GDM1 (cell line): ENCODE measurements at places on chromosomes 6 and 20.

DNA sequence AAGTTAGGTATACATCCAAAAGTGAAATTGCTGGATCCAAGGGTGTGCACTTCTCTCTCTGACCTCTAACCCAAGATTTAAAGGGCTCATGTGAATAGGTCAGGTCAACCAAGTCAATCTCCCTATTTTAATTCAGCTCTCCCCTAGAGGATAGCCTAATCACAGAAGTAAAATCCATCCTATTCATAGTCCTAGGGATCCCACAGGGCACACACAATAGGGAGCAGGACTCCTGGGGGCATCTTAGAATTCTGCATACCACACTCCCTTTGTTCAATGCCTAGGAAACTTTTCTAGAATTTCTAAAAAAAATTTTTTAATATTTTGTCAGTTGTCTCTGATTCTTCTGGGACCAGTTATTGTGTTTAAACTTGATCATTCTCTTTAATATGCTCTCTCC, 35.1 kb downstream of the CST9L start:
- DNase-seq, result no peak

DNA sequence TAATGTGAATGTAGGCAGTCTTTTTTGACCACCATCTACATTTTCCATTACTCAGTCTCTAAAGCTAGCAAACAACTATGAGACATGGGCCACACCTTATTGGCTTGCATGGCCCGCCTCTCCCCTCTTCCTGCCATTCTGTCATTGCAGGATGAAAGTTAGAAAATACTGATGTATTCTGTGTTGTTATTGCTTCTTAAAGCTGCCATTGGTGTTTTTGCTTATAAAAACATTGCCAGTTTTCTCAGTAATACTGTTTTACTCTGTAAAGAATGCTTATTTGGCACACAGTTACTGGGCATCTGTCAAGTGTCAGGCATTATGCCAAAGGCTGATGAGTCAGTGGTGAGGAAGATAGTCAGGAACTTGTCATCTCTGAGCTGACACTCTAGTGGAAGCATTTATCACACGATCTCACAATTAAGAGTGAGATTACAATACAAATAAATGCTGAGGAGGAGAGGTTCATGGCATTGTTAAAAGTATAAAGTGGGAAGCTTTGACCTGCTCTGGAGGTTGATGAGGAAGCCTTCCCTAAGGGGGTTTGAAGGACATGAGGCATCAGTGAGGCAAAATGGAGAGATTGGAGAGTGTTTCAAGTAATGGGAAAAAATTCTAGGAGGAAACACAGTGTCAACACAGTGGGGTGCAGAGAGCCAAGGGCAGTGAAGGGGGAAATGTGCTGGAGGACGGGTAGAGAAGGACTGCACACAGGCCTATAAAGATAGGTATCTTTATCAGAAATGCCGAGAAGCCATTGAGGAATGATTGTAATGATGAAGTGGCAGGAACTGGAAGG, 14.7 kb downstream of the KLHL32 start:
- DNase-seq, result no peak

GRCh38 chr20:19922716-19923115, 94.4 kb upstream of the NAA20 start:
- no peak for DNase-seq

DNA sequence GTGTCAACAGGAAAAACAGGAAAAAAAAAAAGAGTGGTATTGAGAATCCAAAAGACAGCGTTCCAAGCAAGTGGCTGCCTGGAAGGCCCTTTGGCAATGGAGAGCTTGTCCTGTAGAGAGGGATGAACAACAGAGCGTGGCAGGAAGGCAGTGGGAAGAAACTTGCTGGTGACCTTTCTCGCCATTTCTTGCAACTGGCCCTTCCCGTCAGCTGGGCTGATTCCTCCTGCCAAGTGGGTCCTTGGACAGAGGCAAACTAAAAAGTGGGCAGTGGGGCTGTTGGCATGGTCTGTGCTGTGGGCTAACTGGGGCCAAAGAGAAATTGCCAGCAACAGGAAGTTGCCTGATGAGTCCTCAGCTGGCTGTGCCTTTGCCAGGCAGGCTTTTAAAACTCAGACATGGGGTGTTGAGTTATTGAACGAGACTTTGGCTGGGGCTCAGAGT, 43.9 kb upstream of the CLDN20 start:
- no peak for DNase-seq

DNA sequence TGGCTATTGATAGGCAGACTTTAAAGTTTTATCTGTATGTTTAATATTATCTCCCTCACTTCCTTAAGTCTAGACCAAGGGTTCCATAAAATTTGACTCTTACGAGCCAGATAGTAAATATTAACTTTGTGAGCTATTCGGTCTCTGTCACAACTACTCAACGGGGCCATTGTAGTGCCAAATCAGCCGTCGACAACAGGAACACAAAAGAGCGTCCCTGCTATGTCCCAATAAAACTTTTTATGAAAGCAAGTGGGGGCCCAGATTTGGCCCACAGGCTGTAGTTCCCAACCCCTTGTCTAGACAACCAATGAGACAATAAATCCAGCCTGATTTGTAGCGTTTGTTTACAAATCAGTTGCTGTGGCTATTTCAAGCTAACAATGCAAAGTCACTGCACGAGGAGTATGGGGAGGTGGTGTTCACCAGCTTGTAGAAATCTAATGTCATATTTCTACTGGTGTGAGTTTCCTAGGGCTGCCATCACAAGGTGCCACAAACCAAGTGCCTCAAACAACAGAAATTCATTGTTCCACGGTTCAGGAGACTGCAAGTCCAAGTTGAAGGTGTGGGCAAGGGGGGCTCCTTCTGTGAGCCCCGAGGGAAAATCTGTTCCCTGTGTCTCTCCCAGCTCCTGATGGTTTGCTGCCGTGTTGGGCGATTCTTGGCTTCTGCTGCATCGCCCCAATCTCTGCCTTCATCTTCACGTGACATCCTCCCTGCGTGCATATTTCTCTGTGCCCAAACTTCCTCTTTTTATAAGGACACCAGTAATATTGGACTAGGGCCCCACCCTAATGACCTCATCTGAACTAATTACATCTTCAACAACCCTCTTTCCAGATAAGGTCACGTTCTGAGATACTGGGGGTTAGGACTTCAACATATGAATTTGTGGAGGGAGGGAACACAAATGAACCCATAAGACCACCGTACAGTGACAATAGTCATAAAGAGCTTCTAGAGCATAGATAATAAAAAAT, 356.0 kb upstream of the JARID2 start:
- DNase-seq, result no peak

DNA sequence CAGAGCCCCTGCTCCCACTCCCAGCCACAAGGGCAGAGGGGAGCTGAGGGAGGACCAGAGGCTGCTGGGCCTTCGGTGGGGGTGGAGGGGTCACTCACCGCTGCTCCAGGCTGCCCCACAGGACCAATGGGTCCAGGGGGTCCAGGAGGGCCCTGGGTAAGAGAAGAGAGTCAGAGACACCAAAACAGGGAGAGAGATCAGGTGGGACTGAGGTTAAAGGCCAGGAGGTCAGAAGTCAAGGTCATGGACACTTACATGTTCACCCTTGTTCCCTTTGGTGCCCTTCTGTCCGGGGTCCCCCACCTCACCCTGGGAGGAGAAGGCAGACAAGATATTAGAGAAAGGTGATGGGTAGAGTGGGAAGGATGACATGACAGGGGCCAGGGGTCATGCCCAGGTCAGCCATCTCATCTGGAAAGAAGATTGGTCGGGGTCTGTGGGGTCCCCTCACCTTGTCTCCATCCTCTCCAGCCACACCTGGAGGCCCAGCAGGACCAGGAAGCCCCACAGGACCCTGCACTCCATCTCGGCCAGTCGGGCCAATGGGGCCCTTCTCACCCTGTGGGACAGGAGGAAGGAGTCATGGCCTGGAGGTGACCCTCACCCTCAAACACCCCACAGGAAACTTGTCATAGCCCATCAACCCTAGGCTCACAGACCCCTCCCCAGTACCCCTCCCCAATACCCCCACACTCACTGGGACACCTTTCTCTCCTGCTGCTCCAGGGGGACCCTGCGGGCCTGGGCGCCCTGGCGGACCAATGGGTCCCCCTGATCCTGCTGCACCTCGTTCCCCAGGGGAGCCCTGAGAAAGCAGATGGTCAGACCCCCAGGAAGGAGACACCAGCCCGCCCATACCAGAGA, 21.0 kb downstream of the COL11A2 start:
- DNase-seq, result no peak

DNA sequence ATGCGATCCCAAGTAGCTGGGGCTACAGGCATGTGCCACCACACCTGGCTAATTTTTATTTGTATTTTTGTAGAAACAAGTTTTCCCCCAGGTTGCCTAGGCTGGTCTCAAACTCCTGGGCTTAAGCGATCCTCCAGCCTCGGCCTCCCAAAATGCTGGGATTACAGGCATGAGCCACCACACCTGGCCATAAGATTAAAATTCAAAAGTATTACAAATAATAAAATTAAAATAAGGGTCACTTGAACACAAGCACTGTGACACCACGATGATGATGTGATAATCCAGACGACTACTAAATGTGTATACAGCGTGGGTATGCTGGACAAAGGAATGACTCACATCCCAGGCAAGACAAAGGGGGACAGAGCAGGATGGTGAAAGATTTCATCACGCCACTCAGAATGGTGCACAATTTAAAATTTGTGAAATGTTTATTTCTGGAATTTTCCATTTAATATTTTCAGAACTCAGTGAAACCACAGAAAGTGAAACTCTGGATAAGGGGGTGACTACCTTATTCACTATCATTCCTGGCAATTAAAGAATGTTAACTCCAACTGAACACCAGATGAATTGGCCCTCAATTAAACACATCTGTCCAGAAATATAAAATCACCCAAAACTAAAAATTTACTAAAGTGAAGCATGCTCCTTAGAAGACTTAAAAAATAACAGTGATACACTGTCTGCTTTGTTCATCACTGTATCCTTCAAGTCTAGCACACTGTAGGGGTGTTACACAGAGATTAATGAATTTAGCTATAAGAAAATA, 13.1 kb downstream of the B4GALT5 start:
- no peak for DNase-seq

DNA sequence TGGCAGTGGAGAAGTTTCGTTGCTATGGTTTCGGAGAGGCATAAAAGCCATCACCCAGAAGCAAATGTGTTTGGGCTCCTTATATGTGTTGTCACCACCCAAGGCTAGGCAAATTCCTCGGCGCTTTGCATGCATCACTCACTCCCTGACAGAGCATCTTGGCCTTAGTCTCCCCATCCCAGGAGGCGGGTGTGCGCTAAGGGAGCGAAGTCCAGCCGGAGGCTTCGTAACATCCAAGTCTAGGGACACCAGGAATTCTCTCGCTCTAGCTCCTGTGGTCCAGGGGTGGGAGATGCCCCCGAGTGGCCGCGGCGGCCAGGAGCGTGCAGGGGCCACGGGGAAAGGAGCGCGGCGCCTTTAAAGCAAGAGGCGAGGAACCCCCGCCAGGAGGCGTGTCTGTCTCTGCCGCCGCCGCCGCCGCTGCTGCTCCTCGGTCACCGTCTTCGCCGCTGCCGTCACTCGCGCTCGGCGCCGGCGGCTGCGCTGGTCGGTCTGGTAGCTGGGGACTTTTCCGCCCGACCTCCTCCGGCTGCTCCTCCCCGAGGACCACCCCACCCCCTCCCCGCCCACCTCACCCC, at the start of gene GRIK2:
TSS of gene GRIK2 (plus strand) at position 458 of the 578 bp plus-strand sequence.
- no peak for DNase-seq

DNA sequence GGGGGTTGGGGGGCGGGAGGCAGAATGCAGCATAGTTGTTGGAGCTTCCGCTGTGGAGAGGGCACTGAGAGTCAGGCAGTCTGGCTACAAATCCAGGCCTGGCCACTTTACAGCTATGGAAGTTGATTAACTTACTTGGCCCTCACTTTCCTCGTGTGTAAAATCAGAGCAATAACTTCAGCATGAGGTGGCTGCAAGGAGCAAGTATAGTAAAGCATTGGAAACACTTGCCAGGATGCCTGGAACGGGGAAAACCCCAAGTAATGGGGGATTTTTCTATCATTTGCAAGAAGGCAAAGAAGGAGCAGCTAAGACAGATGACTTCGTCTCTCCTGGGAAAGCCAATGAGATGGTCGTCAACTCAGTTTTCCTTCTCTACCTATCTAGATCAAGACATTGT, 35.8 kb downstream of the AGPAT4 start:
- no peak for DNase-seq

DNA sequence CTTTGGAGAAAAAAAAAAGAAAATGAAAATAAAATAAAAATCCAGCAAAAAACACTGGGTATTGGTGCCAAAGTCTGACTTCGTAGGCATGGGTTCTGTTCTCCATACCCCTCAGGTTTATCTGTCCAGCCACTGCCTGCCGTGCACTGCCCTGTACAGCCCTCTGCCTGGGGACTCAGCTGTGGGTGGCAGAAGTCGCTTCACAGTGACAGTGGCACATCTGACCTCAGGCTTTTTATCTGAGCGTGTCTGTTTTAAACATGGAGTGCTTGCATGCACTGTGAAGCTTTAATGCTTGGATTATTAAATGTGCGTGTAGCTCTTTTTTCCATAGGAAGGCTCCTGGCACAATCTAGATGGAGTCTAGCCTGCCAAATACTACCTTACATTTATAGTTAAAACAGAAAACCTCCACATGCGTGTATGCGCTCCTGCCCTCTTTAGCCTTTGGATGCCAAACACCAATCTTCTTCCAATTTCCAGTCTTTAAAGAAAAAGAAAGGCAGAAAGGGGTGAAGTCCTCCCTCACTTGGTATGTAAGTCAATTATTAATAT, 375.5 kb downstream of the UTRN start:
- no peak for DNase-seq

GRCh38 chr6:130111031-130111430, 92.7 kb downstream of the L3MBTL3 start:
- no peak for DNase-seq

GRCh38 chr6:145681965-145682364, 53.4 kb downstream of the EPM2A start:
- DNase-seq, result no peak

GRCh38 chr6:97812940-97813339, 529.9 kb upstream of the MMS22L start:
- no peak for DNase-seq

GRCh38 chr6:17719323-17720041, 12.8 kb upstream of the NUP153 start:
- DNase-seq, result no peak

DNA sequence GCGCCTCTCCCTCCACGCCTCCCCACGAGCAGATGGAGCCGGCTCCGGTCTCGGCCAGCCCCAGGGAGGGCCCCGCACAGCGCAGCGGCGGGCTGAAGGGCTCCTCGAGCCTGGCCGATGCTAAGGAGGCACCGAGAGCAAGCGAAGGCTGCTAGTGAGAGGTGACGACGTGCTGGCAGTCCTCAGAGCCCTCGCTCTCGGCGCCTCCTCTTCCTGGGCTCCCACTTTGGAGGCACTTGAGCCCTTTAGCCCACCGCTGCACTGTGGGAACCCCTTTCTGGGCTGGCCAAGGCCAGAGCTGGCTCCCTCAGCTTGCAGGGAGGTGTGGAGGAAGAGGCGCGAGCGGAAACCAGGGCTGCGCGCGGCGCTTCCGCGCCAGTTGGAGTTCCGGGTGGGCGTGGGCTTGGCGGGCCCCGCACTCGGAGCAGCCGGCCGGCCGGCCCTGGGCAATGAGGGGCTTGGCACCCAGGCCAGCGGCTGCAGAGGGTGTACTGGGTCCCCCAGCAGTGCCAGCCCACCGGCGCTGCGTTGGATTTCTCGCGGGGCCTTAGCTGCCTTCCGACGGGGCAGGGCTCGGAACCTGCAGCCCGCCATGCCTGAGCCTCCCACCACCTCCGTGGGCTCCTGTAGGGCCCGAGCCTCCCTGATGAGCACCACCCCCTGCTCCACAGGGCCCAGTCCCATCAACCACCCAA, 2.5 kb upstream of the TMEM14C start:
- no peak for DNase-seq
